Fibroblast of skin of abdomen (primary cell): ENCODE measurements at places on chromosomes 6 and 20.

DNA sequence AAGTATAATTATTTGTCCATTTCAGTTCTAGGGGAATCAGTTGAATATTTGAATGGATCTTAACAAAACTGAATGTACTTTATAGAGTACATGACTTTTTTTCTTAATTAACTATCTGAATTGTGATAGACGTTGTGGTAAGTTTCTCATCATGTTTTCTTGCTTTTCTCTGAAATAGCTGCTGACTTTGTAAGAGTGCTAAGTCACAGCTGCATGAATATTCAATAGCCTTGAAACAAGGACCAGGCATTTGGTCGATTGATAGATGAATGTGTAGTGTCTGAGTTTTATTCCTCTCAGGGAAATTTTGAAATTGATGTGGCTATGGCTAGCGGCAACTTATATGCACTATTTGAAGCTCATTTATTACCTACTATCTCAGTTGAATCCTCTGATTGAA, 56.0 kb downstream of the ADGRB3 start:
- no peak for DNase-seq

- DNase-seq, result peak; percentile 16
These were observed 109.5 kb upstream of the RAB32 start for GRCh38 chr6:146433881-146434731.

DNA sequence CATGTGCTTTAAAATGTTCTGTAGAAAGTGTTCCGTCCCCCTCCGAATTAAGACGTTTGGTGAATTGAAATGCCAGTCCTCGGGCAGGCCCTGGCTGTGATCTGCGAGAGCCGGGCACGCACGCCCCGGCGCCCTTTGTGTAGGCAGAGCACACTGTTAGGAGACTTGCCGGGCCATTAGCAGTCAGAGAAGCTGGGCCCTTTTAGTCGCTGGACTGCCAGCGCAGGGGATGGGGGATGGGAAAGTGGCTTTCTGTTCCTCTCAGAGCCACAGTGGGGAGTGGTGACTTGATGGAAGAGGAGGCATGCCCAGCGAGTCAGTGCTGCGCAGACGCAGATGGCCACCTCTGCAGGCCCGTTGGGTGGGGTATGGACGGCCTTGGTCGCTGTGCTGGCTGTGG, 2.2 kb downstream of the PPP1R3G start:
- no peak for DNase-seq

DNA sequence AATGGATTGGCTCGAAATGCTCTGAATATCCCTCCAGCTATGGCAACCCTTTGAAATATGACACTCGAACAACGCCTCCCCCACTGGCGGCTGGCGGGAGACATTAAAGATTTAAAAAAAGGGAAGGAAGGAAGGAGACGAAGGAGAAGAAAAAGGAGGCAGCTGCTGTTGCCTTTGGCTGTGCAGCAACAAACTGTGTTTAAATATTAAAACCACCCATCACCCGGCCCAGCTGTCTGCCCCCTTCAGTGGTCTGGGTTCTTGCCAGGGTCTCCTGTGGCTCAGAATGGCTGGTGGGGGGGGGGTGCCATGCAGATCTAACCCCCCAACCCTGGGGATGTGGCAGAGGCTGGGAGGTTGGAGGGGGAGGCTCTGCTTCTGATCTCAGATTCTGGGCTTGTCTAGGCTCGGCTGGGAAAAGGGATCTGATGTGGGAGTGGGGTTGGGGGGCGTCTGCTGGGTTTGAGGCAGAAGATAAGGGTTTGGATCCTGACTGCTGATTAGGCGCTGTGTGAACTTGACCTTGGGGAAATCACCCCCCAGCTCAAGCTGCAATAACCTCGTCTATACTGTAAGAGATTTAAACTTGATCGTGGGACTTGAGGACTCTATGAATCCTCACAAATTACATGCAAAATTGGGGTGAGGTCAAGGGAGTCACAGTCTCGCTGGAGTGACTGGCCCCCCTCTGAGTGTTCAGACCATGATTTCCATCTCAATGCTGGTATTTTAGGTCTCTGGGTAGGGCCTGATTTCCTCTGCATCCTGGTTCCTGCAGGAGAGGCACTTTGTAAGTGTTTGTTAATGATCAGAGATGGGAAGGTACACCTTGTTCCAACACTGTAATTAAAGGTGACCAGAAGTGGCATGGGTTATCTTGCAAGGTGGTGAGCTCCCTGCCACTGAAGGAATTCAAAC, 40.3 kb upstream of the BLCAP start:
- no peak for DNase-seq

- no peak for DNase-seq
These were observed 110.6 kb downstream of the ARID1B start for GRCh38 chr6:156887623-156888269.

DNA sequence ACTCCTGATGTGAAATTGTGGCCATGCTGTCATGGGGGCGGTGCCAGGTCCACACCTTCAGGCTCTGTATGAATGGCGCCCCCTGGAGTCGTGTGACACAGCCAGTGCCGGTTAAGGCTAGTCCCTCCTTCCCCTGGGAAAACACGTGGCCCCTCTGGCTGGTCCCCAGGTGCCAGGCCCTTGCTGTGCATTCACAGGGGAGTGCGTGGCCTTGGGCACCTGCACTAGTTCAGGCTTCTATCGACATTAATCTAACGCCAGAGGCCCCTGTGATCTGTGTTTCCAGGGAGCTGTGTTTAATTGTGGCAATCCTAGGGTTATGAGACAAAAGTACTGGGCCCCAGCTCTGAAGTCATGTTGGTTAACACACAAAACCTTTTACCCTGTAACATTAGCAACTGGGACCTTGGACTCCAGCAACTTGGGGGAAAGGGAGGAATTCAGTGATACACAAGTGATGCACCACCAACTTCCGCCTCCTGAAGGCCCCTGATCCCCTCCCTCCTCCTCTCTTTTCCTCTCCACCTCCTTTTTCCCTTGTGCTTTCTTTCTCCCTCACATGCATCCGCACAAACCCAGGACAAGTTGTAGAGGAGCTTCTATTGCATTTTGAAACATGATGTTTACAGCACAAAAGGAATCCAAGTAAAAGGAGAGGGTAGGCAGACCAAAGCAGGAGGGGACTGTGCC, 74.0 kb downstream of the SSR1 start:
- peak; percentile 66 for DNase-seq

DNA sequence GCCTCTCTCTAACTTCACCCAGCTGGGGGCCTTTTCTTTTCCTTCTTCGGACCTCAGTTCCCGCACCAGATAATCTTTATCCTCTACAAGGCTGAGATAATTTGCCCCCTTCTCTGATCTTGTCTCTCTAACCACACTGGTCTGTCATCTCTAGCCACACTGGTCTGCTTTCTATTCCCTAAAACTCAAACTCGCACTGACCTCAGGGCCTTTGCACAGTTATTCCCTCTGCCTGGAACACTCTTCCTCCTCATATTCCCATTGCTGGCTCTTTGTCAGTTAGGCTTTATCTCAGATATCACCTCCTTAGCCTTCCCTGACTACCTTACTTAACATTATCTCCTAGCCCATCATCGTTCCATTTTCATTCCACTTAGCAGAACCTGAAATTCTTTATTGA, 7.6 kb downstream of the RIMS4 start:
- DNase-seq, result no peak

GRCh38 chr6:159065759-159066329, 21.1 kb upstream of the TAGAP start:
- DNase-seq, result no peak

GRCh38 chr20:16236589-16237241, 336.5 kb downstream of the KIF16B start:
- DNase-seq, result no peak

DNA sequence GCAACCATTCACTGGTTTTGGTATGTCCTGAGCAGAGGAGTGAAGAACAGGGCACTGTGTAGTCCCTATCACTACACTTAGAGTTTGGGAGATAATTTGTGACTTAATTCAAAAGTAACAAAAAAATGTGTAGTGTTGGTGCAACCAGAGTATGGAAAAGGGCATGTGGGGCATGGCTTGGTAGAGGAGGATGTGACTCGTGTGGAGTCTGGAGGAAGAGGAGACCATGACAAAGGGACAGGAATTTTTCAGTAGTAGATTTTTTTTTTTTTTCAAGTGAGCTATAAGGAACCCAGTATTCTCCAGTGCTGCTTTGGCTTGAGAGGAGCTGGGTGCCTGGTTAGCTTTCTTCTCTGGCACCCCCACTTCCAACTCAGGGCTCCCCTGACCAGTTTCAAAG, 5.1 kb downstream of the MTRES1 start:
- DNase-seq, result no peak

GRCh38 chr6:54083287-54083686, 28.0 kb upstream of the MLIP start:
- DNase-seq, result no peak

DNA sequence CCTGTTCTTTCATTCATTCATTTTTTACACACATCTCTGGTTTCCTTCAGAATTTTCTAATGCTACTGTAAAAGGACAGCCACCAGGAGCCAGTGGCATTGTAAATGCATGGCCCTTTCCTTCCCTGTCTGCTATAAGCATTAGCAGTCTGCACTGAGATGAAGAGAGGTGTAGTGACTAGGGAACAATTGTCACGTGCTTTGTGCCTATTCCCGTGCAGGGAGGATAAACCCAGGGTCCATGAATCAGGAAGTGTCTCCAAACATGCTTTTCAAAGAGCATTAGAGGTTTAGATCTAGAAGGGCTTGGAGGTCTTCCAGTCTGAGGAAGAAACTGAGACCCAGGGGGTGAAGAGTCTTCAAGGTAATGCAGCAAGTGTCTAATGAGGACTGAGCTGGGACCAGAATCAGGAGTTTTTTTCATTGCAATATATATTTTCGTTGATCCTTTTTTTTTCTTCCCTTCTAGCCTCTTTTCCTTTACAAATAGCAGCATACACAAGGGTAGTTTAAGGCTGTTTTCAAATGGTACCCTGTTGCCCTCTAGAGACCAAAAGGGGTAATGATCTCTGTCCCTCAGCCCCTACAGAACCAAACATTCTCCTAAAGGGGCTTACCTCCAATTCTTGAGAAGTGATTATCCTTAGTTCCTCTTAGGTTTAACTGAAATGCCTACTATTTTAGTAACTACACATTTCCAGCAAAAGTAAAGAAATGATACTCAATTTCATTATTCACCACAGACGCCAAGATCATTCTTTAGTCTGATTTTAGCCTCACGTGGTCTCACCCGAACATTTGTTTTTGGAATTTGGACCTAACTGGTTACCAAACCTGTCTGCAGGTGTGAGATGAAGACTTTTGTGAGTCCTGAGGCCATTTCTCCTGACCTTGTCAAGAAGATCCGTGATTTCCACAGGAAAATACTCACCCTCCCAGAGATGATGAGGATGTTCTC, 6.6 kb downstream of the TRIM15 start:
- DNase-seq, result peak; percentile 40

DNA sequence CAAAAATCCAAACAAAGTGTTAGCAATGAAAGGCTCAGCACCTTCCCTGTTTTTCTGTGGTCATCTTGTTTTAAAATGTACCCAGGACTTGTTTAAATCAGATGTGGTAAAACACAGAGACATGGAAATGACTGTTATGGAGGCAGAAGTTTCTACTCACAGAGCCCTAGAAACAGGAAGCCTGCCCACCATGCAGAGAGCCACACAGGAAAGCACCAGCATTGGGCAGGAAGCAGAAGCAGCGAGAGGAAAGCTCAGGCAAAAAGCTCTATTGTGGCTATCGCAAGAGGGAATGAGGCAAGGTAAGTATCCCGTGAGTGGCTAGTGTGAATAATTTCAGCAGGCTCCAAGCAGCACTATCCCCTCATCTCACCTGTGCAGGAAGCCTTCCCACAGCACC, 42.8 kb downstream of the GPR6 start:
- DNase-seq, result no peak

DNA sequence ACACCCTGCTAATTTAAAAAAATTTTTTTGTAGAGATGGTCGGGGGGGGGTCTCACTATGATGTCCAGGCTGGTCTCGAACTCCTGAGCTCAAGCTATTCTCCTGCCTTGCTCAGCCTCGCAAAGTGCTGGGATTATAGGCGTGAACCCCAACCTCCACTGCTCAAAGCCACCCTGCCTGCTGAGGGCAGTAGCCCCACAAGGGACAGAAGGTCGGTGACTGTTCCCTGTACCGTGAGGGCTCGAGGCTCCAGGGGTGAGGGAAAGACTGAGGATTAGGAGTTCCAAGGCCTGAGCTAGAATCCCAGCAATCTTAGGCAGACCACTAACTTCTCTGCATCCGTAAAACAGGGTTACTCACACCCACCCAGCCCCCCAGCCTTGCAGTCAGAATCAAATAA, 51.1 kb downstream of the CPNE5 start:
- DNase-seq, result no peak

DNA sequence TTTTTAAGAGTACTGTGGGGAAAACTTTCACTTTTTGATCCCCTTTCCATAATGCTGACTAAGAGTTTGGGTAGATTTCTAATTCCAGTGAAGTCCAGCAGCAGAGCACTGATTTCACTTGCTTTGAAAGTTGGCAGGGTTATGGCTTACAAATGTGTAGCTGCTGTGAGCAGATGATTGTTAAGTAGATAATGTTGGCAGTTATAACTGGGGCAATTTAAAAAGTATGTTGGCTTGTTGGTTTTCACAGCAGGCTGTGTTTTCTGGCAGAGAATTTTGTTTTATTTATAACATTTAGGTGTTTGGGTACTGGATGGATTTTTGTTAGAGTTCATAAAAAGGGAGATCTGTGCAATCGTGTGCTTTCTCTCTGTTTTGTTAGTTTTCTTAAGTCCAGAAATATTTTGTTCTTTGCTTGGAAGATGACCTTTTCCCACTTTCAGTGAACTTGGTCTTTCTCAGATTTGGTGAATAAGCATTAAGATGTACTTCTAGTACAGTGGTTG, 31.4 kb downstream of the AFDN start:
- DNase-seq, result peak; percentile 53

GRCh38 chr6:144305567-144305966, 20.4 kb downstream of the UTRN start:
- DNase-seq, result no peak

DNA sequence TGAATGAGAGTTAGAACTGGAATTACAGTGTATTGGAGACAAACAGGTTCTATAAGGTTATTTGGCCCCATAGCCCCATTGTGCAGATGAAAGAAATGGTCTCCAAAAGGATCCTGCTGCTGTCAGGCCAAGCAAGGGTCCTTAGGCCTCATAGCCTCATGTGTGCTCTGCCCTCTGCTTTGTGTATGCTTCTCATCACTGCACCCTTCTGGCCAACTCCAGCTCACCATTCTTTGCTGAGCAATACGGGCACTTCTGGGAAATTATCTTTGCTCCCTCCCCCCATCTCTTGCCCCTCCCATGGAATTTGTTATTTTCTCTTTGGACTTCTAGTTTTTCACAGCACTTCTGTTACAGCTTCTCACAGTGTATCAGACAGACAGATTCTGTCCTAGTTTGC, 298.8 kb downstream of the FOXA2 start:
- no peak for DNase-seq

- DNase-seq, result no peak
These were observed 218.6 kb upstream of the RUNX2 start for GRCh38 chr6:45109551-45109950.

GRCh38 chr20:38383147-38383546, 36.9 kb downstream of the LBP start:
- no peak for DNase-seq
